ENCODE measurements at places on chromosomes 5 and 9.

DNA sequence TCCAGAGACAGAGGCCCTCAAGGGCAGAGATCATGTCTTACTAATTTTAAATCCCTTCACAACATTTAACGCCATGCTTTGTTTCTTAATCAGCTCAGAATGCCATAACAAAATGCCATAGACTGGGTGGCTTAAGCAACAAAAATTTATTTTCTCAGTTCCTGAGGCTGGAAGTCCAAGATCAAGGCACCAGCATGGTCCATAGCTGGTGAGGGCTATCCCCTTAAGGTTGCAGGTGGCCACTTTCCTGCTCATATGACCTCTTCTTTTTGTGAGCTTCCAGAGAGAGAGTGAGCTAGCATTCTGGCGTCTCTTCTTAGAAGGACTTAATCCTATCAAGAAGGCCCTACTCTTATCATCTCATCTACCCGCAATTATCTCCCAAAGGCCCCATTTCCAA, 470.3 kb downstream of the ZNF608 start:
- no peak for DNase-seq

DNA sequence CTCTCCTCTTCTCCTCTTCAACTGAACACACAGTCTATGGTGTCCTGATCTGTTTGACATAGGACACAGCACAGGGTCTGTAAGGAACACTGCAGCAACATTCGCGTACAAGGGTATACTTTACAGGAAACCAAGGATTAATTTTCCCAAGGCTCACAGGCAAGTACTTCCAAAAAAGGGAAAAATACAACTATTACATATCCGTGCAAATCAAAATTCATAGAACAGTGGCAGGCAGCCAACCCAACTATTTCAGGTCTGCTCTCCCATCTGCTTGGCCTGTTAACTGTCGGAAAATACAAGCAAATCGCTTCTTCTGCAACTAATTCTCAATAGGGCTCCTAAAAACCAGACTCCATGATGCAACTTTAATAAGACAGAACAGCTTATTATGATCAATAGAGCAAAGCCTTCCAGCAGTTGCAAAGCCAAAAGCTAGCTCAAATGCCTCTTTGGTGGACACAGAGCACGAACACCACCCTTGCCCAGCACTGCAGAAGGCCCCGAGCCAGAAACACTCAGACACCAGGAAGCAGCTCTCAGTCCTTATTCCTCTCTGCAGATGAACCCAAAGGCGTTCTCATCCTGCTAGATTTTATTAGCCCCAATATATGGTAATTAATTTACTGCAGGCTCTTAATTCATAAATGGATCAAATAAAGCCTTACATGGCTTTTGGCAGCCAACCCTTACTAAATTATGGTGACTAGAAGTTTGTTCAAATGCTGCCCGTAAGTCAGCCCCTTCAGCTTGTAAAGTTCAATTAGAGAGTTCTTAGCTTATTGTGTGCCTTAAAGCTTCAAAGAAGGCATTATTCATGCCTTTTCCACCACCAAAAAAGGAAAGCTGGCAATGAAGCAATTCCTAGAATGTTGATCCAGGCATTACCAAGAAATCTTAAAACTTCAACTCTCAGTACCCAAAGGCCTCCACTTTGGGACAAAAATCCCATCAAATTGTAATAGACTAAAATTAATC, 68.8 kb downstream of the ZNF608 start:
- DNase-seq, result no peak

DNA sequence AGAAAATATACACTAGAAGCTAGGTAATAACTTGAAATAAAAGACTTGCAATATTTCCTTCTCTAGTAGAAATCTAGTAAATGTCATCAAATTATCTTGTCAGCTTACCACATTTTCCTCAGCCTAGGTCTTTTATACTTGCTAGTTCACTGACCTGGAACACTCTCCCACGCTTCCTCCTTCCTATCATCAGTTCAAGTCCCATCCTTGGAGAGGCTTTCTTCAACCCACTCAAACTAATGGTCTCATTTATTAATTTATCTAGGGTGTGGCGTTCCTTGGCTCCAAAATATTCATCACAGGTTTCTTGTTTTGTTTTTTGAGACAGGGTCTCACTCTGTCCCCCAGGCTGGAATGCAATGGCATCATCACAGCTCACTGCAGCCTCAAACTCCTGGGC, 2.9 kb downstream of the FAM13B start:
- no peak for DNase-seq

DNA sequence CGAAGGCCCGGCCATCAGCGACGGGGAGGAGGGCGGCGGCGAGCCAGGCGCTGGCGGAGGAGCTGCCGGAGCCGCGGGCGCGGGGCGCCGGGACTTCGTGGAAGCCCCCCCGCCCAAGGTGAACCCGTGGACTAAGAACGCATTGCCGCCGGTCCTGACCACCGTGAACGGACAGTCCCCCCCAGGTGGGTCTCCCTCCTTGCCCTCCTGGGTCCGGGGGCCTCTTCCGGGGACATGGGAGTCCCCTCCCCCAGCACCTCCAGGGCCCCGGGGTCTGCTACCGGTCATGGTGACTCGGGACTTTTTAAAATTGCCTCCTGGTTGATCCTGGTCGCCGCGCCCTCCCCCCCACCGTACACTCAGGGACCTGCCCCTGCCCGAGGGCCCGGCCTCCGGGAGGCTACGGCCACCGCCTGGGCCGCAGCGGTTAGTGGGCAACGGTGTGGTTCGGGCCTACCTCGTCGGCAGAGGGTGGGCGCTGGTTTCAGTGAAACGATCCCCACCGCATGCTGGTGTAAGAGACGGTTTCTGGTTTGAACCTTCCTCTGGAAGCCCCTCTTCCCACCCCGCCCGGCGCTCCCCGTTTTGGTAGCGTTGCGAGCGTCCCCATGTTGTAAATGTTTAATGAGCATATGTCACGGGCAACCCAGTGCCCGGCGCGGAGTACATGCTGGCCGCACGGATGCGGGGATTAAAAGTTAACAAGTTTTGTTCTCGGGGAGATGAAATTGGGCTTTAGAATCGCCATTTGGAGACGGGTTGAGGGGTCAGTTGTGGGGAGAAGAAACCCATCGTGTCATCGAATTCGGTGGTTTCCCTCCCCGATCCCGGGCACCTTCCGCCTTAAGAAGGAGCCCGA, 1.1 kb downstream of the LARP1 start:
- DNase-seq, result peak; percentile 13
